Right lobe of liver (tissue), 6 donors: ENCODE measurements at places on chromosomes 3 and 15. TPM values are rescaled to one million over a fixed set of nuclear protein-coding genes. Genes with fewer than 3 reads are reported as not detected.

Gene GNAT1
- not detected for total RNA-seq

Gene ASB14
- not detected for total RNA-seq

Gene LPP
- 90.5 TPM for total RNA-seq

Gene GPR149
- total RNA-seq = not detected

Gene CADPS
- 0.98 TPM for total RNA-seq

Gene EFHB
- not detected for total RNA-seq

Gene PRKCD
- total RNA-seq = 5.1 TPM

Gene C3orf70
- 0.29 TPM for total RNA-seq

Gene APEH
- total RNA-seq = 72.4 TPM

Gene GOLGA8N
- total RNA-seq = 7.0 TPM

Gene SLC33A1
- total RNA-seq = 39.3 TPM

Gene MORF4L1
- total RNA-seq = 126 TPM

Gene SCN11A
- 0.16 TPM for total RNA-seq

DNA sequence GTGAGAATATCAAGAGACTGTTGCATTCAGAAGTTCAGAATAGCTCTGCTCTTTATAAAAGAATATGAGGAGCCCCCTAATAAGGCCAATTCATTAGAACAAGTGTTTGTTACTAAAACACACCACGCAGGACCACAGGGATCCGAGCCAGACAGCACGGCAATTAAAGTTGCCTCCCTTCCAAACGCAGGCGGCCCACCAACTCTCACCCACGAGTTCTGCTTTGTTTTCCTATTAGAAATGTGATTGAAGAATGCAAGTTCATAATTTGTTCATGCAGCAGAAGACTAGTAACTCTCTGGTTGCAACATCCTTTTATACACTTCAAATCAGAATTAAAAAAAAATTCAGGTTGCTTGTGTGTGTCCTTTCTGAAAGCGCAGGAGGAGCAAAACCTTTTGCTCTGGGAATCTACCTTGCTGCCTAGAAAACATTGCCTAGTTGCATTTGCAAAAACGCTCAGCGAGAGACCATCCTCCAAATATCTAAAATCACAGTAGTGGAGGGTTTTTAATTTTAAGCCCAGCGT lies 1044.1 kb upstream of the NR2F2 start:
- no peak for DNase-seq
- no peak overlapping the region for H3K27ac ChIP-seq
- no peaks in the 10 kb centered on the region for H3K27me3 ChIP-seq
- H3K36me3 ChIP-seq = no peaks in the 10 kb centered on the region

- no peaks in the 10 kb centered on the region for H3K4me1 ChIP-seq
- H3K27me3 ChIP-seq = no peaks in the 10 kb centered on the region
- DNase-seq = no peak
- no peak overlapping the region for H3K4me3 ChIP-seq
These were observed 10.8 kb upstream of the BNIP2 start for GRCh38 chr15:59699810-59700431.

DNA sequence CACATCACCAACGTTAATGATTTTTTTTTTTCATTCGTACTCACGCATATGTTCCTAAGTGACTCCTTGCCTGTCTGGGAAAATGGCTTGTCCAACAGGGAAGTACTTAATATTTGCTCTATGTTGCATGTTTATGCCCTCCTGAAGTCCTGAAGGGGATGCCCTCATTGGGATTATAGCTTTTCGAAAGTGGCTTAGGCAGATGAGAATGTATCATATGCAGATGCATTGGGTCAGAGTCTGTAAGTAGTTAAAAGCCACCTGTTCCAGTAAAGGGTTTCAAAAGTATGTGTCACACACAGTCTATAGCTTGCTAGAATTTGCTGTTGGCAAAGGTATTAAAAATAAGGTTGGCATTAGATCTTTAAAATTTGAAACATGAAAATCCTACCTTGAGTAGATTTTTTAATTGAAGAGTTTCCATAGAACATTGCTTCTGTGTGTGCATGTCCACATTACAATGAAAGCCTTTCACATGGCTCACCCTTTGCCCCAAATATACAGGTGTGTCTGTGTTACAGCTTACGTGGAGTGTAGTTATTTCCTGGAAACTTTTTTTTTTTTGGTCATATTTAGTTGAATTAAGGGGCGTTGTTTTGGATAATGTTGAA lies 2.1 kb downstream of the ABHD17C start:
- H3K27me3 ChIP-seq = no peaks in the 10 kb centered on the region
- H3K36me3 ChIP-seq = no peaks in the 10 kb centered on the region
- peaks cover 4% of the 10 kb centered on the region for H3K4me1 ChIP-seq
- H3K27ac ChIP-seq = no peak overlapping the region
- H3K4me3 ChIP-seq = no peak overlapping the region
- DNase-seq = no peak

GRCh38 chr3:188452158-188452772 lies 298.3 kb downstream of the LPP start:
- no peak overlapping the region for H3K4me3 ChIP-seq
- no peak for DNase-seq
- no peak overlapping the region for H3K27ac ChIP-seq
- H3K4me1 ChIP-seq = no peaks in the 10 kb centered on the region
- H3K27me3 ChIP-seq = no peaks in the 10 kb centered on the region
- no peaks in the 10 kb centered on the region for H3K36me3 ChIP-seq

GRCh38 chr3:39065197-39065596 lies 13.4 kb downstream of the WDR48 start:
- no peak for DNase-seq
- H3K27me3 ChIP-seq = no peaks in the 10 kb centered on the region
- H3K4me1 ChIP-seq = no peaks in the 10 kb centered on the region
- peaks cover 6% of the 10 kb centered on the region for H3K36me3 ChIP-seq

DNA sequence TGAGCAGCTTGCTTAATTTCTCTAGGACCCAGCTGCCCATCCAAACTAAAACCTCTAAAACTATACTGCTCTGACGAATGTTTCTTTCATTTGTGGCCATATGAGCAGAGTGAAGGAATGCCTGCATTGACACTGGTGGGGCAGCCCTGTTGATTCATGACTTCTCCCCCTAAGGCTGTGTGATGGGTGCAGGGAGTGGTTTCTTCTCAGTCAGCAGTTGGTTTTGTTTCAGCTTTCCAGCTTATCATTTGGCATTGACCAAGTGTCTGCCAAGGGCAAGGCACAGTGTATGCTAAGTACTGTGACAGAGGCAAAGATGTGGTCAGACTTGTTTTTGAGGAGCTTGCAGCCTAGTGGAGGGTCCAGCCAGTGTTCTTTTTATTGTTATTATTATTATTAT lies 4.7 kb downstream of the ABHD6 start:
- H3K4me3 ChIP-seq = no peak overlapping the region
- H3K4me1 ChIP-seq = peaks cover 73% of the 10 kb centered on the region
- no peaks in the 10 kb centered on the region for H3K36me3 ChIP-seq
- no peak overlapping the region for H3K27ac ChIP-seq

- H3K36me3 ChIP-seq = no peaks in the 10 kb centered on the region
- H3K4me1 ChIP-seq = peaks cover 14% of the 10 kb centered on the region
- no peak for DNase-seq
- no peaks in the 10 kb centered on the region for H3K27me3 ChIP-seq
- no peak overlapping the region for H3K4me3 ChIP-seq
These were observed 55.0 kb downstream of the TMEM44 start for GRCh38 chr3:194577986-194578905.

- no peak overlapping the region for H3K4me3 ChIP-seq
- no peaks in the 10 kb centered on the region for H3K4me1 ChIP-seq
- DNase-seq = no peak
- H3K36me3 ChIP-seq = peaks cover 5% of the 10 kb centered on the region
- H3K27ac ChIP-seq = no peak overlapping the region
These were observed 58.8 kb downstream of the TUBGCP4 start for GRCh38 chr15:43429687-43430086.

DNA sequence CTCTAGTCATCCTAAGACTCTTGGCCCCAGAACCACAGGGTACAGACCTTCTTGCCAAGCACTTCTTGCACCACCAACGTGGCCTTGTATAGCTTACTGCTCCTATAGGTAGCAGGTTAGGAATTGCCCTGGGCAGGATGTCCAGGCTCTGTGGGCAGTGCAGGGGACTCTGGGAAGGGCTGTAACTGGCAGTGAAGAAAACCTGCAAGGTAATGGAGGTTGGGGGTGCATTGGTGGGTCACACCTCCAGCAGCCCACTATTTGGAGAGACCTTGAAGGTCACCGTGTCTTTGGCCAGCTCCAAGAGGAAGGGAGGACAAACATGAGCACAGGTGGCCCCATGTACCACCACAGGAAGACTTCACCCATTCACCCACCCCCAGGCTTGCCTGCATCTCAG lies 21.3 kb upstream of the XYLB start:
- H3K4me3 ChIP-seq = no peak overlapping the region
- no peak overlapping the region for H3K27ac ChIP-seq
- H3K36me3 ChIP-seq = no peaks in the 10 kb centered on the region
- H3K27me3 ChIP-seq = no peaks in the 10 kb centered on the region
- no peak for DNase-seq

DNA sequence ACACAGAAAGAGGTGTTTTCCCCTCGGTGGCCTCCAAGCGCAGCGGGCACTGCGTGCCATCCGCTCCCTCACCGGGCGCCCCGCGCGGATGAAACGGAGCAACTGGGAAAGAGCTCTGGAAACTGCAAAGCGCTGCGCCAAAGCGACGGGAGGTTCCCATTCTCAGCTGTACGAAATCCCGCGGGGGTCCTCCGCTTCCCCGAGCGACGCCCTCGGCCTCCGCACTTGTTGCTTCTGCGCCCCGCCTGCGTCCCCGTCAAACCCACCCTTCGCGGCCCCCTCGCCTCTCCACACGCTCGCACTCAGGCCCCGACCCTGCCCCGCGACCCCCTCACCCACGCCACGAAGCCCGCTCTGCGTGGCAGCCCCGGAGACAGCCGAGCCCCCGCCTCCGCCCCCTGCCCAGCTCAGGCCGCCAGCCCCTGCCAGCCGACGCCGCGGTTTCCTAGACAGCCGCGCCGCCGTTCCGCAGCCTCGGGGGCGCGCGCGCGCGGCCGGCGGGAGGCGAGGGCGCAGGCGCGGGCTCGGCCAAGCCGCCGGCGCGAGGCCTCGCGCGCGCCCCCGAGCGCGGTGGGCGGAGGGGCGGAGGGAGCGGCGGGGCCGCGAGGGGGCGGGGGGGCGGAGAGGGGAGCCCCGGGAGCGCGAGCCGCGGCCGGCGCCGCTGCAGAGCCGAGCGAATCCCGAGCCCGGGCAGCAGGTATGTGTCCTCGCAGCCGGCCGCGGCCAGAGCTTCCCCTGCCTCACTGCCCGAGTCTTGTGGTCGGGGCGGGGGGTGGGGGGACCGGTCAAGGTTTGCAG lies at the start of gene TMEM266:
TMEM266 (plus strand) TSS at position 666 of the 798 bp plus-strand sequence. CDS start 74,279 bp downstream, outside the sequence.
- H3K27ac ChIP-seq = no peak within 1 kb of the TSS
- H3K4me3 ChIP-seq = peak within 1 kb of the TSS; percentile 43
- H3K4me1 ChIP-seq = peaks cover 7% of the 10 kb centered on the region
- H3K27me3 ChIP-seq = no peaks in the 10 kb centered on the region
- H3K36me3 ChIP-seq = no peaks in the 10 kb centered on the region

DNA sequence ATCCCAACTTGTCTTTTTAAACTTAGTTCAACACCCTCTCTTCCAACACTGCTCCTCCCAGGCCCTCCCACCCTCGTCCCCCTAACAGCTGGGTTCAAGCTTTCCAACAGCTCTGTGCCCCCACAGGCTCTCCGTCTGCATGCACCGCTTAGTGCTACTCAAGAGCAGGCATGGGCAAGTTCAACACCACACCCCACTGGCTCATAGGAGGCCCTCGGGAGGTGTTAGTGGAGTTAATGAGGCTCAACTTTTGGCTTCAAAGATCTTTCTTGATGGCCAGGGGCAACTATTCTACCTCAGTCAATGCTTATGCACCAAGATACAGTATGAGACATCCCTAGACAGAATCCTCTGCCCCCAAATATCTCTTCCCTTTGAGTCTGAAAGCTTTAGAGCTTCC lies 114.4 kb downstream of the ANP32A start:
- DNase-seq = no peak
- no peak overlapping the region for H3K27ac ChIP-seq
- no peaks in the 10 kb centered on the region for H3K27me3 ChIP-seq
- no peak overlapping the region for H3K4me3 ChIP-seq
- no peaks in the 10 kb centered on the region for H3K4me1 ChIP-seq

DNA sequence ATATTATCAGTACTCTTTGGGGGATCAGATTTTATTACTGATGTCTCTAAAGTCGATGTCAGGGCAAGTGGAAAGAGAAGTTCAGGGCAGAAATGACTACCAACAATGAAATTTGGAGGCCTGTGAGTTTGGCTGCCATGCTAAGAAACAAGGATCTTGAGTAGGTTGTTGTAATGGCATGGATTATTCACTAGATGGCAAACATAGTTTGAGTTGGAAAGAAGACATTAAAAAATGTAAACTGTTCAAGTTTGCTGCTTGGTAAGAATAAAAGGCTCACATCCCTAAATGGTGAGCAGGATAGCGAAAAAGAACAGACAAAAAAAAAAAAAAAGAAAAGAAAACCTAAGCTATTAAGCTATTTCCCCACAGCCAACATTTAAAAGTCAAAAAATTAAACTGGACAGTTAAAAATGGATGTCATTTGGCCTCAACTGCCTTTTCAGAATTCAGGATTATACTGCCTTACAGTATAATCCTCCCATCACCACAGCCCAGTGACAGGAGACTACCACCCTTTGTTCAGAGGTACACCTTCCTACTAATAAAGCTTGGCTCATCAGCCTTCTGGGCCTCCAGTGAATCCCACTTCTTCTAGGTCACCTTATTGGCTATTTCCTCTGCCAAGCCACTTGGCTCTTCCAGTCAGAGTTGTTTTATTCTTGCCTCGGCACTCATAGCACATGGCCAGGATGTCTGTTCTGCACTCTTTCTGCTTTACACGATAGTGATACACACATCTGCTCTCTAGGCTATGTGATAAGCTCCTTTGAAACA lies 163.7 kb downstream of the PLD1 start:
- no peak overlapping the region for H3K4me3 ChIP-seq
- DNase-seq = no peak
- H3K27ac ChIP-seq = peak overlapping the region; percentile 18

DNA sequence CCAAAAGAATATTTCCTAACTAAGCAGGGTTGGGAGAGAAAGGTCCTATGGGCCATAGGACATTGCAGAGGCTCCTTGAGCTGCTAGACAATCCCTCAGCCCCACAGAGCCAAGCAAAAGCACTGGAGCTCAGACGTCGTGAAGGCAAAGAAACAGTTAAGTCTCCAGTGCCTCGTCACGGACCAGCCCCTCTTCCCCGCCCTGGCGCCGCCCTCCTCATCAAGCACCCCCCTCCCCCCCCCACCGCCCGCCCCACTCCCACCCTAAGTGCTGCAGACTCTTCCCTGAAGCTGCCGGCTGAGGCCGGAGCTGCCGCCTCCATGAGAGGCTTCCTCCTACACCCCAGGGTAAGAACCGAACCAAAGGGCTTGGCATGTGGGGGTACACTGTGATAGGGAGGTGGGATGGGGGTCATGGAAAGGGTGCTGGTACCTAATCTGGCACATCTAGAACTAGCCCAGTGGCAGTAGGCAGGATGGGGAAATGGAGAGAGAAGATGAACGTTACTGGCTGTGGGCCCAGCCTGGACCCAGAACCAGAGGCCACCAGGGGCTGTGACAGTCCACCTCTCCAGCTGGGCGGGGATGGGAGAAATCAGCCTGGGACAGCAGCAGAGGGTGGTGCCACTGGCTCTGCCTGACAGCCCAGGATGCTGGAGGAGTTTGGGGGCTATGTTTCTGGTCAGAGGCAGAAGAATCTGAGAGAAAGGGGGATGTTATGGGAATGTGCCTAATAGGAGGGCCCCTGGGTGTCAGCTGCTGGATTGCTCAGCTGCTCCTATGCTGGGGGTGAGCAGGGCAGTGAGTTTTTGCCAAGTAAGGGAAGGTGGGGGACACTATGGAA lies at the start of gene MAP1A:
MAP1A (plus strand) TSS at position 255 of the 843 bp plus-strand sequence. CDS start 3,866 bp downstream, outside the sequence.
- no peak for DNase-seq
- no peak within 1 kb of the TSS for H3K27ac ChIP-seq
- H3K36me3 ChIP-seq = no peaks in the 10 kb centered on the region
- H3K4me3 ChIP-seq = no peak within 1 kb of the TSS
- H3K27me3 ChIP-seq = no peaks in the 10 kb centered on the region
